ENCODE measurements at places on chromosomes 12 and 14.

- no peak for DNase-seq
Observed at GRCh38 chr12:129423041-129423580, 480.7 kb downstream of the TMEM132D start.

DNA sequence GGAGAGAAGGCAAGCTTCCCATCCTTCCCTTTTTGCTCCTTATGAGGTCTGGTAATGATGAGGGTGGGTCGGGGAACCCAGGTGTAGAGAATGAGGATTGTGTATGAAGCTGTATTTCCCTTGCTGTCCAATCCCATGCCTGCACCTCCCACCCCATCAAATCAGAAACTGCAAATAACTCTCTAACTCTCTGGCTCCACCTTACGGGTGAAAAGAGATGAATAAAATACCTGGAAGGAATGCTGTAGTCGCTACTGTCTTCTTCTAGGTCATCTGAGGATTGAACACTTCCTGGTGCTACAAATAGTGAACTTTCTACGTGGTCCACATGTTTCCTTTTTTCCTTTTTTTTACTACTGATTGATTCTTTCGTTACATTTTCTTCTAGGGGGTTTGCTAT, 38.9 kb upstream of the DICER1 start:
- DNase-seq = no peak

DNA sequence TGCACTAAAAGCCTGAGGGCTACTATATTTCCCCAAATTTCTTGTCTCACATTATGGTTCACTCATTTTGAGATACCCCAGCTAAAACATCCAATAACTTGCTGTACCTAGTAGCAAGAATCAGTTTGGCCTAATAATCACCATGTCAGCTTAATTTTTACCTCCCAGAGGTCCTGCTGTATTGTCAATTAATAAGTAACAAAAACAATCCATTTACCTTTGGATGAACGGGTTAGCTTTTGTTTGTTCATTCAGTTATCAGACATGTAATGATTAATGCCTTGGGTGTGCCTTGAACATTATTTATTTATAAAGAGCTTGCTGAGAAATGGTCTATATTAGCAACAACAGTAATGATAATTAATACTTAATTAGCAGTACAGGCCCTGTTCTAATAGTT, 57.0 kb downstream of the MON2 start:
- no peak for DNase-seq

GRCh38 chr12:38823738-38824137, 81.7 kb downstream of the CPNE8 start:
- DNase-seq = no peak

- DNase-seq = no peak
Observed at GRCh38 chr14:102050625-102051024, 36.2 kb downstream of the HSP90AA1 start.

- DNase-seq = no peak
Observed at GRCh38 chr12:121992059-121992879, 29.4 kb upstream of the BCL7A start.

DNA sequence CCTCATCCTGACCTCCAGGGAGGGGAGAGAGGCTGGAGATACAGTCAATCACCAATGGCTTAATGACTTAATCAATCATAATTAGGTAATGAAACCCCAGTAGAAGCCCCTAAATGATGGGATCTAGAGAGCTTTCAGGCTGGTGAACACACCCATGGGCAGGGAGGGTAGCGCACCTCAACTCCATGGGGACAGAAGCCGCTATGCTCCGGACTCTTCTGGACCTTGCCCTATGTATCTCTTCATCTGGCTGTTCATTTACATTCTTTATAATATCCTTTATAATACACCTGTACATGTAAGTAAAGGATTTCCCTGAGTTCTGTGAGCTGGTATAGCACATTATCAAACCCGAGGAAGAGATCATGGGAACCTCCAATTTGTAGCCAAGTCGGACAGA, 205.9 kb downstream of the STXBP6 start:
- no peak for DNase-seq

GRCh38 chr12:15497671-15498292, 175.5 kb downstream of the PTPRO start:
- no peak for DNase-seq

- no peak for DNase-seq
Observed at GRCh38 chr14:74637178-74637550, 25.1 kb upstream of the LTBP2 start.

- no peak for DNase-seq
Observed at GRCh38 chr14:64998455-64998931, 11.8 kb downstream of the FNTB start.

DNA sequence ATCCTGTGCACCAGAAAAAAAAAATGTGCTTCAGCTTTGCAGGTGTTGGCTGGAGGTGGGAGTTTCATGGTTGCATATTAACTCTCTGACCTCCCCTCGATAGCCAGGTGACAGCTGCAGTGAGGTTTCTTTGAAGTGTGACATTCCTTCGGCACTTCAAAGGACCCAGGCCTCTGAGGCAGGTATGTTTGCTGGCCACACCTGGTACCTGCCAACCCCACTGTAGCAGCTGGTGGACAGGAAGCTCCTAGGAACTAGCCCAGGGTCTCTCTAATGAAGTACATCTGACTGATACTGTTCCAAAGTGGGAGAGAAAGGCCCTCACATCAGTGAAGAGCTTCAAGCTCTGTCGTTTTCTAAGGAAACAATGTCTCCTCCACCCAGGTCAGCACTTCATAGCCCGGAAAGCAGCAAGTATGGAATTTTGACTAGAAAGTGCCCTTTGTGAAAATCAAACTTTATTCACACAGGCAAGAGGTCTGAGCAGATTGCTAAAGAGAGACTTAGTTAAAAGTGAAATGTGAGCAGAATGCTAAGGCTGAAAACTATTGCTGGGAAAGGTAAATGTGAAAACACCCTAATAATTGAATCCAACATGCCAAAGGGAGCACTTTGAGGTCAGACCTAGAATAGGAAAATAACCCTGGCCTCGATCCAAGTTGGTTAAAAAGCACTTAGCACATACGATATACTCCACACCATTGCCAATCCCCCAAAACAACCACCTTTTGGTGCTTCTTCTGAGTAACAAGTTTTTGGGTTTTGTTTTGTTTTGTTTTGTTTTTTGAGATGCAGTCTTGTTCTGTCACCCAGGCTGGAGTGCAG, 71.3 kb downstream of the PHLDA1 start:
- DNase-seq = peak; percentile 28

GRCh38 chr14:51539571-51540037, 112.1 kb upstream of the FRMD6 start:
- DNase-seq = no peak
